ENCODE measurements at places on chromosomes 12 and 14.

GRCh38 chr12:26768611-26769603, 64.1 kb downstream of the ITPR2 start:
- no peak overlapping the region for H3K27ac ChIP-seq
- DNase-seq = no peak
- H3K4me1 ChIP-seq = peaks cover 14% of the 10 kb centered on the region
- H3K4me3 ChIP-seq = no peak overlapping the region
- H3K36me3 ChIP-seq = no peaks in the 10 kb centered on the region
- H3K27me3 ChIP-seq = no peaks in the 10 kb centered on the region

DNA sequence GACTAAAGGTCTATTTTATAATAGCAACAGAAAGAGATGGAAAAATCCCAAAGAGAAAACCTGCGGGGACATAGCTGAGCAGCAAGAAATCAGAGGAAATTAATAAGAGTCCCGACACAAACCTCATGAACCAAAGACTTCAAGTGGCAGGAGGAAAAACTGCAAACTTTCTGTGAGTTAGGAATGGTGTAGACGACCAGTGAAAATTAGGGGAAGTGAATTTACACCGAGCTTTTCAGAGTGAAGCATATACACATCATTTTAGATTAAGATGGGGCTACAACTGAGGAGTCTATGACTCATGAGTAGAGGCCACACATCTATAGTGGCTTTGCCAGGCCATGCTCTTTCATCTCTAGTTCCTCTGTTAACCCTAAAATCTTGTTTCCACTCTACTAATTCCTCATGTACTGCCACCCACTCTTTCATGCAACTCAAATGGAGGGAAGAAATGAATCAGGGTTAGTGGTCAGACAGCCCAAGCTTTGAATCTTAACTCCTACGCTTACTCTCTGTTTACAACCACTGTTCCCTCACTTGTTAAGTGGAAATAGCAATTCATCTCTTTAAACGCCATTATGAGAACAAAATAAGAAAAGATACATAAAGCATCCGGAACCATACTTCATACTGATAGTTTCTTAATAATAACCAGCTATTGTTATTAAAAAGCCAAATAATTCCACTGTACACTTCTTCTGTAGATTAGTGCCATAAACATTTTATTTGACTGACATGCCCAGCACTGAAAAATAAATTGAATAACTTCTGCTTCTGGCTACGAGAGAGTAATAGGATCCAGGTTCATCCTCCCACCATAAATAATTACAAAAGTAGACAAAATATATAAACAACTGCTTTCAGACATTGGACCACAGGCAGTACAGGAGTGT, 219.3 kb downstream of the RMST start:
- H3K4me3 ChIP-seq = no peak overlapping the region
- no peaks in the 10 kb centered on the region for H3K27me3 ChIP-seq
- no peaks in the 10 kb centered on the region for H3K4me1 ChIP-seq
- DNase-seq = no peak

DNA sequence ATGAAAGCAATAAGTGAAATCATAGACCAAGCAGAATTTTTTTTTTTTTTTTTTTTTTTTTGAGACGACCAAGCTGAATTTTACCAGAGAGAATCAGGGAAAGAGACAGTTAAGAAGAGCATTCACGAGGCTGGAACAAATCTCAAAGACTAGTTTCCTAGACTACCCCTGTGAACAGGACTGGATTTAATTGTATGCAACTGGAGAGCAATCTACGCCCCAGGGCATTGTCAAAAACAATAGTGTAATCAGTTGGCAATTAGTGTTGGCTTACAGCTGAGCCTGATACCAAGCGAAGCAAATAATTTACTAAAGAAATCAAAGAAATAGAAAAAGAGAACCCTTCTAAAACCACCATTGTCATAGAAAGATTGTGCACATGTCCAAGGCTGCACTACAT, 232.9 kb upstream of the CPNE8 start:
- no peaks in the 10 kb centered on the region for H3K4me1 ChIP-seq
- no peaks in the 10 kb centered on the region for H3K27me3 ChIP-seq
- no peaks in the 10 kb centered on the region for H3K36me3 ChIP-seq
- DNase-seq = no peak
- no peak overlapping the region for H3K4me3 ChIP-seq

GRCh38 chr12:115956659-115957058, 320.8 kb downstream of the MED13L start:
- no peaks in the 10 kb centered on the region for H3K4me1 ChIP-seq
- peaks cover 16% of the 10 kb centered on the region for H3K36me3 ChIP-seq
- H3K27ac ChIP-seq = no peak overlapping the region
- H3K27me3 ChIP-seq = no peaks in the 10 kb centered on the region
- DNase-seq = no peak

Measured in SJCRH30 (cell line).